ENCODE measurements at places on chromosomes 7 and 10.

- no peak for DNase-seq
These were observed 866.5 kb upstream of the GHITM start for GRCh38 chr10:83272666-83273434.

GRCh38 chr7:131774419-131775220 lies 218.2 kb upstream of the PODXL start:
- no peak for DNase-seq

- no peak for DNase-seq
These were observed 60.7 kb downstream of the VCL start for GRCh38 chr10:74058658-74059057.

- no peak for DNase-seq
These were observed 29.1 kb downstream of the NUDCD3 start for GRCh38 chr7:44461387-44461786.

DNA sequence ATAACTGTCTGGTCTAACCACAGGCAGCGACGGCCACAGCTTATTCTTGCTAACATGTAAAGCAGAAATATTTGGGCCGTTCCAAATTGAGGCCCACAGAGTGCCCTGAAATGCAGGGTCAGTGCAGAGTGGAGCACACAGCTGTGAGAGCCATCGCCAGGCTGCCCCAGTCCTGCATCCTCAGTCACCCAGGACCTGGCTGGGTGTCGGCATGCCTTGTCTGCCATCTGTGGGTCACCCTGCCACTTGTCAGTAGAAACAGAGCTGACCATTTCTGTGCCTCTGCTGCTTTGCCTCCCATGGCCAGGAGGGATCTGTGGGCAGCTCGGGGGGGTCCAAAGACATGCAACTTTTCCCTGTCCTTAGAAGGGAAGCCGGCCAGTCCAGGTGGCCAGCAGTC lies 57.3 kb upstream of the BTBD16 start:
- no peak for DNase-seq

DNA sequence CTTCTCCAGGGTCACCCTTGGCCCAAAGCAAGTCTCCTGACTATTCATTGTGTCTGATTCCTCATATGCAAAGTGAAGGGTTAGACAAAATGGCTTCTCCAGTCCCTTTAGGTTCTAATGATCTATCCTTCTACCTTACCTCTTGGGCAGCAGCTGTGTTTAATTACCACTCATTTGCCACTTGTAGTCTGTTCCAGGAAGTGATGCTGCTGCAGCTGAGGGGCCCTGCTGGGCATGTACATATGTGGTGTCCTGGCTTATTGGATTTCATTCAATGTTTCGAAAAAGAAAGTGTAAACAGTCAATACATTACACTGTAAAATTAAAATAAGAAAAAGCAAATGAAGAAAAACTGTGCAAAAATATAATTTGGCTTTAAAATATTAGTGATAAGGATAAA lies 36.6 kb downstream of the SCIN start:
- no peak for DNase-seq

GRCh38 chr10:6140965-6141295 lies 52.1 kb downstream of the RBM17 start:
- DNase-seq = no peak

DNA sequence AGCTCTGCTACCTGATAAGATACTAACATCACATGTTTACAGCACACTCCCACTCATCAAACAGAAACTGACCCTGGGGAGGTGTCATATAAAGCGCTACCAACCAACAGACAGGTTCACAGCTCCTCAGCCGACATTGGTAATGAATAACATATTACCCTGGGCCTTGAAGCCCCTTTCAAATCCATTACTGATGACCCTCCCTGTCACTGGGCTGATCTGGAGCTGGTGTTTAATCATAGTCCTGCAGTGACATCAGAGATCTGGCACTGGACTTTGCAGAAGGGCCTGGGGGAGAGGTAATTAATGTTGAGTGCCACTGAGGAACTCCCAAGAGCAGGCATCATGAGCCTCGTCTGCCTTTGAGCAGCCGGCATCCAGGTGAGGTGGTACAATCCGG lies 306.5 kb upstream of the NFE2L3 start:
- DNase-seq = no peak

DNA sequence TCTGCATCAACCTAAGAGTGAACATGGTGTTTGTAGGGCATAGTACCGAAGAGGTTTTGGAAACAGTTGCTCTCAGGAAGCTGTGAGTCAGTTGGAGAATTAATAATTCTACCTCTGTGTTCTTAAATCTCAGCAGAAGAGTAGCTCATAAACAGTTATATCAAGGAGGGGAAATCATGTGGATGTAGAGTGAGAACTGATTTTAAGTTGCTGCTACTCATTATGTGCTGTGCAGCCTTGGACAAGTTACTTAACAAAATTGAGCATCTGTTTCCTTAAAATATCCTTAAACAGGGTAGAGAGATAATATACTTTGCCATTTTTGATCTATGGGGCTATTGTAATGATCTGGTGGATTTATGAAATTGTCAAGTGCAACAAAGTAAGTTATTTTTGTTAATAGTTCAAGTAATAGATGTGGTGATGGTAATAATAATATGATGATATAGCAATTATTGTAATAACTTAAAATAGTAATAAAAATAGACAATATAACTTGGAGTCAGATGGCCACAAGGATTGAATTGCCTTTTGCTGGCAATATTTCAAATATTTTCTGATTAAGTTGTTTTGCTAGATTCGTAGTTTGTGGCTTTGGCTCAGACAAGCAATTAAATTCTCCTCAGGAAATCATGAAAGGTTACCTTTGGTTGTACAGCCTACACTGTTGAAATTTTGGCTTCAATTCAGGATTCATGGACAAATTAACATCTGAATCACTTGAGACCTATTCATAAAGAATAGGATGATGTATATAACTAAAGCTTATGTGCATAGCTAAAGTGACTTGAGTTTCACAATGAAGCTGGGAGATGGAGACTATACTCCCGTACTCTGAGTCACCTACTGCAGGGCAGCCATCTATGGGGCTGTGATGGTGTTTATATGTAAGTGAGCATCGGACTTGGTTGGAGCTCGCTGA lies 228.5 kb downstream of the CDK14 start:
- no peak for DNase-seq

DNA sequence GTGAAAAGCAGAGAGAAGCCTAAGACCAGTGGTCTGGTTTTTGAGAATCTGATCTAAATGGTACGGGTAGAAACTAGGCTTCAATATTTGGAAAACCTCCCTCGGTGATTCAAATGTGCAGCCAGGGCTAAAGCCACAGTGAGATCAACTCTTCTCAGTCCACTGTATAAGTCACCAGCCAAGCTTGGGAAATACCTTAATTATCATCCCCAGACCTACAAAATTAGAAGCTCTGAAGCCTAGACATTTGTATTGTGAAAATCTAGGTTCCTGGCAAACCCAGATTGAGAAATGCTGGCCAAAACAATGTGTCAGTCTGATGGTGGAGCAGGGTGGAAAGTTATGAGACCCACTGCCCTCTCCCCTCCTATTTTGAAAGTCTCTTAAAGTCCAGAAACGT lies 131.7 kb downstream of the DGKI start:
- DNase-seq = no peak

GRCh38 chr10:4130685-4131084 lies 345.7 kb upstream of the KLF6 start:
- DNase-seq = no peak

- no peak for DNase-seq
These were observed 184.3 kb upstream of the CTBP2 start for GRCh38 chr10:125344573-125345171.

- no peak for DNase-seq
These were observed 260.2 kb downstream of the STK31 start for GRCh38 chr7:23970193-23970592.

DNA sequence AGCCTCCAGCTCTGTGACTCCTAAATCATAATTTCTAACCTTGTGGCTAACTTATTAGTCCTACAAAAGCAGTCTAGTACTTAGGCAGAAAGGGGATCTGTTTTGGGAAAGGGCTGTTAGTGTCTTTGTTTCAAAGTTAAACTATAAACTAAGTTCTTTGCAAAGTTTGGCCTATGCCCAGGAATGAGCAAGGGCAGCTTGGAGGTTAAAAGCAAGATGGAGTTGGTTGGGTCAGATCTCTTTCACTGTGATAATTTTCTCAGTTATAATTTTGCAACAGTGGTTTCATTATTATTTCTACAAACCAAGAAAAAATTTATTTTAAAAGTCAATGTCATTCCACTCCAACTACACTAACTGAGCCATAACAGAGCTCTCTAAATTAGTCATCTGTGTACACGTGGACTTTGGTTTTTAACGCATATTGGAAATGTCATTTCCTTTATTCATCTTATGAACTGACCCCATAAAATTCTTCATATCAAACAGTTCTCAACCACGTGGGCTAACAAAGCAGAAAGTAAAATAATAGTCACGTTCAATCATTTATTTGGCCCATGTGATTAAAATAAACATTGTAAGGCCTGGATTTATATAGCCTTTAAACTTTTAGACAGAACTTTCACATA lies 143.2 kb upstream of the C7orf33 start:
- no peak for DNase-seq

- no peak for DNase-seq
These were observed 272.9 kb downstream of the TRIL start for GRCh38 chr7:28685242-28685643.

DNA sequence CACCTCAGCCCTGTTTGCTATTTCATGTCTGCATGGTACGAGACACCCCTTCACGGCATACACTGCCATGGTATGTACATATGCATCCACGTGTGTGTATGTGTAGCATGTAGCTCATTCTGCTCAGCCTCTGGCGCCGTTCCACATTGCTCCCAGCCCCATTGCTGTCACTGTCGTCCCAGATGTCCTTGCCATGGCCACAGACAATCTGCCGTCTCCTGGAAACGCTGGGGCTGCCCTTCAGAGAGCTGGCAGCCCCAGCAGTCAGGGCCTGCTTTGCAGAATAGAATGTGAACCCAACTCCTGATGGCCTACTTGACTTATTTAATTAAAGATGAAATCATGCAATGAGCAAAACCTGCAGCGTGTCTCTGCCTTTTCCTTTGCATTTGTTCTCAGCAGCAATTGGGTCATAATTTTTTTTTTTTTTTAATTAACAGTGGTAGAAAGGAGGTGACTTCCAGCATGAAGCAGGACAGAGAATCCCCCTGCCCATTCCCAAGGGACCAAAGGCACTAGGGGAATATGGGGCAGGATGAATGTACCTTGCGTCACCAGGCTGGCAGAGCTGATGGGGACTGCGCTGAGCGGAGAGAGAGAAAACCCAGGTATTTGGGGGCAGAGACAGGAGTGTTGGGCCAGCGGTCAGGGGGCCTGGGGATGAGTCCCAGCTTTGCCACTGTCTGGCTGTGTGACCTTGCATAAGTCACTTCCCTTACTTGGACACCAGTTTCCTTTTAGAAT lies 49.2 kb downstream of the CHST3 start:
- no peak for DNase-seq

DNA sequence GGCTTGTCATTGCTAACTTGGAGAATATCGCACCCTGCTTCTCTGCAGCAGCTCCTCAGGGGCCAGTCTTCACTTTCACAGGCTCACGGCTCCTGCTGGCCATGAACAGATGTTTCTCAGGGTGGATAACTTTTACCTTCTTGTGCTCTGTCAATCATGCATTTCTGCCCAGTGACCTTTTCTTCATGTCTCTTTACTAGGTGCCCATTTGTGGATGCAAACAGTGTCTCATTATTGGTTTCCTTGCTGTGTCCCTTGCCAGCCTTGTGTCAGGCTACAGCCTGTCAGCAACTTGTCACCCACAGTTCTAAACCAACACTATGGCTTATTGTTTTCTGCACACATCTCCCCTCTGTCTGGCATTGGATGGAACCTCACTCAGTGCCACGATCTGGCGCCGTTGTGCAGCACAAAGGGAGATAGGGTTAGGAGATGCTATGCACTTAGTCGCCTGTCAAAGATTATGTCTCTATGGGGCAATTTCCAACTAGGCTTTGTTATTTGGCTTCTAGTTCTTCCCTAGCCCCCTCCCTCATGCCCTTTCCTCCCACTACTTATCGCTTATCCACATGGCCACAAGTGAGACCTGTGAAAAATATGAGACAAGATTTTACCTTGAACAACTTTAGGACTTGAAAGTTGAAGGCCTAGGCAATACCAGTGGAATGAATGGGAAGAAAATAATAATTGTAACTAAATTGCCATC lies 45.7 kb upstream of the NXPH1 start:
- DNase-seq = no peak

- DNase-seq = no peak
These were observed 83.5 kb downstream of the MICU1 start for GRCh38 chr10:72542396-72542815.

GRCh38 chr10:130377986-130378540 lies 241.9 kb downstream of the GLRX3 start:
- DNase-seq = no peak

GRCh38 chr10:12308057-12308456 lies 41.3 kb upstream of the CAMK1D start:
- DNase-seq = no peak

GRCh38 chr10:78862328-78862640 lies 206.5 kb upstream of the ZMIZ1 start:
- no peak for DNase-seq

DNA sequence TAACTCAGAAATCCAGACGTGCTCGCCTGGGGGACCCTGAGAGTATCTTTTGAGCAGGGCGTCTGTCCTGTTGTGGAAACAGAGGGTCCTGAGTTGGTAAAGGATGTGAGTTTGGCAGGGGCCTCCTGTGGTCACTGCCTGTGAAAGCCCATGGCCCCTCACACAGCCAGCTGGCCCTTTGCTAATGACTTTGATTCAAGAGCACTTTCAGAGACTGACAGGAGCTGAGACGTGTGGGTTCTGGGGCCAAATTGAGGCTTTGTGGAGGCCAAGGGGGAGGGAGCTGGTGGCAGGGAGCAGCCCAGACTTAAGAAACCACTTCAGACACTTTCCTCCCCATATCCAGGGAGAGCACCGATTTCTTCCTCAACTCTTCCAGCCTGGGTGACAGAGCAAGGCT lies 459.4 kb upstream of the FOXK1 start:
- DNase-seq = no peak
